ENCODE measurements at places on chromosomes 13 and 19. TPM values are rescaled to one million over a fixed set of nuclear protein-coding genes. Genes with fewer than 3 reads are reported as not detected.

- DNase-seq, result no peak
Observed at GRCh38 chr13:24627090-24627714, 53.0 kb upstream of the ATP12A start.

DNA sequence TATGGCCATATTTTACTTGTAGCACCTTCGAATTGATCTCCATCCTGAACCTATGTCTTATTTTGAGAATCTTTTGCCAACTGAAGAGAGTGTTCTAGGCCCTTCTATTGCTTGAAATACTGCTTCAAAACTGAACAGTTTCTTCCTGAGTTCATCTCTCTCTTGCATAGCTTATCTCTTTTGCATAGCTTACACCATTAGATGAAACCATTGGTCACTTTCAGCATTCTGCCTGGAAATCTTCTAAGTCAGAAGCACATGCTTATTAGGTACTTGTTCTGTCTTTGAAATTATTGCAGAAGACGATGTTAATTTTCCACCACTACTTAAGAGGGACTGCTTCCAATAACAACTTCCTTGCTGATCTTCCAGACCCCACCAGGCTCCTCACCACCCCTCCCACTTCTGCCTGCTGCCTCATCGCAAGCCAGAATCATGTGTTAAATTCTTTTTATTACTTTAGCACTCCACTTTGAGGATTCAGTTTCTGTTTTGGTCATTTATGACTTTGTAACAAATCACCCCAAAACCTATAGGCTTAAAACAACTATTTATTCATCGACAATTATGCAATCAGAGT is 122.4 kb upstream of the MAB21L1 start:
- DNase-seq, result no peak

GRCh38 chr13:65095161-65096082 is 2134.7 kb downstream of the PCDH9 start:
- DNase-seq, result no peak

- no peak for DNase-seq
Observed at GRCh38 chr13:44860454-44860853, 128.8 kb downstream of the NUFIP1 start.

DNA sequence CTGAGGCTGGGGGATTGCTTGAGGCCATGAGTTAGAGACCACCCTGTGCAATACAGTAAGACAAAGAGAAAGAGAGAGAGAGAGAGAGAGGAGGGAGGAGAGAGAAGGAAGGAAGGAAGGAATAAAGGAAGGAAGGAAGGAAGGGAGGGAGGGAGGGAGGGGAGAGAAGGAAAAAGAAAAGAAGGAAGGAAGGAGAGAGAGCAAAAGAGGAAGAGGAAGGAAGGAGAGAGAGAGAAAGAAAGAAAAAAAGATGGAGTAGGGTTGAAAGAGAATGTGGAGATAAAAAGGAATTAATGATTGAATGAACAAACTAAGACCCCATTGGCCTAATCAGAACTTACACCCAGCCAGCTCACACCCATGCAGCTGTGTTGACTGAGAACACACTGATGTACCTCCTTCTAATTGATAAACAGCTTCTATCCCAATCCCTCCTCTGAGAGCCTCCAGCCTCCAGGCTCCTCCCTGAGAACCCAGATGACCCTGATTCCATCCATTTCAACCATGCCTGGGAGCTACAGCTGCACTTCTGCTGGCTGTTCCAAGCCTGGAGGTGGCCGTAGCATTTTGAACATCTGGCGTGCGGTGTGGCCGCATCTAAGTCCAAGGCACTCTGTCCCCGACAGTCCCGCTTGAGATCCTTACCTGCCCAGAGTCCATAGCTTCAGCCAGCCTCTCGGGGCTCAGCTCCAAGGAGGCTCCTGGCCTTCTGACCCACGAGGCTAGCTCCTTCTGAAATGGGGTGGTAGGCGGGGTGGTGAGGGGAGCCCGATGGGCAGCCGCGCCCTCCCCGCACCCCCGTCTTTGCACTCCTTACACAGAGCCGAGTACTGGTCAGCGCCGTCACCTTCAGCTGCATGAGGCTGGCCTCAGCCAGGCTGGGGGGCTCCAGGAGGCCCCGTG is 1.1 kb downstream of the PRODH2 start:
- DNase-seq, result no peak

DNA sequence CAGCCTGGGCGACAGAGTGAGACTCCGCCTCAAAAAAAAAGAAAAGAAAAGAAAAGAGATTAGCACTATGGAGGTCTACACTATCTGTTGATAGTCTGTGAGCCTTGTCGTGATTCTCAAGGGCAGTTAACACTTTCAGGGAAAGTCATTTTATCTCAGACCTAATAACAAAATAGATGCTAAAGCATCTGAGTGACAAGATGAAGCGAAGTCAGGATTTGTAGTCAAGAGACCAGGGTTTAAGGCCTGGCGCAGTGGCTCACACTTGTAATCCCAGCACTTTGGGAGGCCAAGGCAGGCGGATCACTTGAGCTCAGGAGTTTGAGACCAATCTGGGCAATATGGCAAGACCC is 13.3 kb upstream of the RAB8A start:
- DNase-seq, result no peak

GRCh38 chr19:47107953-47108746 is 5.4 kb downstream of the ZC3H4 start:
- peak; percentile 22 for DNase-seq

DNA sequence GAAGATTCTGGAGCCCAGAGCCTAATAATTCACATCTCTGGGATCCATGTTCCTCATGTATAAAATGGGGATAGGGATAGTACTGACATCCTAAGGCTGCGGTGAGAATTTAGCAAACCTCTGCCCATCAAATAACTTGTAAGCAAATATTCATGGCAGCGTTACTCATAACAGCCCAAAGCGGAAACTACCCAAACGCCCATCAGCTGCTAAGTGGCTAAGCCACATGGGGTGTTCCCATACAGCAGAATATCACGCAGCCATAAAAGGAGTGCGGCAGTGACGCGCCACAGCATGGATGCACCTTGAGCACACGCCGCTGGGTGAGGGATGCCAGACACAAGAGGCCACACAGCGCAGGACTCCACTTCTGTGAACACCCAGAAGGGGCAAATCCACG is 19.7 kb downstream of the VRK3 start:
- DNase-seq, result no peak

GRCh38 chr19:567296-567900 is 5.0 kb upstream of the BSG start:
- DNase-seq, result no peak

DNA sequence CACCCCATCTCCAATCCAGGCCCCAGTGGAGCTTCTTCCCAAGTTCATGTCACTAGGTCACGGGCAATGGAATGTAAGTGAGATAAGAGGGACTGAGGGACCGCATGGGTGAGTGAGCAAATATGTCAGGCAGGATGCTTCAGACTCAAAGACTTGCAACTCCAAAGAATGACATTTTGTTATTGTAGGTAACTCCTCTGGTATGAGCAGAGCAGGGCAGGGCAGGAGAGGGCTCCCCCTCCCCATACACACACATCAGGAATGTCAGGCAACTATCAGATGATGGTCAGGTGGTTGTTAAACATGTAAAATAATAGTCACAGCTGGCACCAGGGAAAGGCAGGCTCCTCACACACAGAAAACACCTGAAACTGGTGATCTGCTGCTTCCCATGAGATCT is 10.6 kb downstream of the ERVV-2 start:
- DNase-seq, result no peak

DNA sequence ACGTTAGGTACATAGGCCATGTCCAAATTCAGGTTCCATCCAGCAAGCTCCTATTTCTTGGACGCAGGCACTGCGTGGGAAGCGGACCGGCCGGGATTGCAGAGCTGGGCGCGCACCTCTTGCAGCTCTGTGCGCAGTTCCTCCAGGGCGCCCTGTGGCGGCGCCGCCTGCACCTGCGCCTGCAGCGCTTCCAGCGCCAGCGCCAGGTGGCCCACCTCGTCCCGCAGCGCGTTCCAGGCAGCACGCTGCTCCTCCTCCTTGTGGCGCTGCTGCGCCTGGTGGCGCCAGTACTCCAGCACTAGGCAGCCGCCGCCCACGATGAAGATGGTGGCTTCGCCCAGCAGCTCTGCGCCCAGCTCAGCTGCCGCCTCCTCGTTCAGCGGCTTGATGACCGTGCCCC is 31.1 kb downstream of the OPA3 start:
- no peak for DNase-seq

GRCh38 chr13:93254775-93255174 is 28.2 kb downstream of the GPC6 start:
- no peak for DNase-seq

DNA sequence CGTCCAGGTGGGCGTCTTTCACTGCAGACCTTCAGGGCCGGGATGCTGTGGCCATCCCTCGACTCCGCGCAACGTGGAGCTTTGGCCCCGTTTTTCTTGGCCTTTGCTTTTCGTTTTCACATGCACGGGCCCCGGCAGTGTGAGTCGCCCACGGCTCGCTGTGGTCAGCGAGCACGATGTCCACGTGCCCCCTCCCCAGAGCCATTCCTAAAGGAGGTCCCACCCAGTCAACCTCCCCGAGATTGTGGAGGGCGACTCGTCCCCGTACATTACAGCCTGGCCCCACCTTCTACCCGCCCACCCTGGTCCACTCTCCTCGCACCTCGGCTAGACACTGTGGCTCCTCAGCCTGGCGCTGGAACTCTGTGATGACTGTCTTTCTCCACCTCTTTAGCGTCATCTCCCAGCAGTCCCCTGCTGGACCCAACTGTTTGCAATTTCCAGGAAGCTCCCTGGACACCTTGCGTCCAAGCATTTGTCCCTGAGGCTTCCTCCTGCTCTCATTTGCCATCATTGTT is 405 bp downstream of the ZNF446 start:
- DNase-seq, result no peak

DNA sequence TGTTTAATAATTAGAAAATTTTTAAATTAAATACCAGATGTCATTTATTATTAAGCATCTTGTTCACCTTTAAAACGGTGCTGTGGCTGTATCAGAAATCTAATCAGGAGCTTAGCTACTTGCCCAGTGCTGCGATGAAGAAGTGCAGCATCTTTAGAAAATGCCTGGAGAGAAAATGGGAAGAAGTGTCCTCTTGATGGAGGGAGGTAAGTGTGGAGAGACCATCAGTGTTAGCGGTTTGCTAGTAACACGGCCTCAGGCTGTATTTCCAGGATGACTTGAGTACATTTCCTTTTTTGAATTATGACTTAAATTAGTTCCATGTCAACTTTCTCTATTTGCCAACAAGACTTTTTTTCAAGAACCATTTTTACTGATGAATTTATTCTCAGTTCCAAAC is 74.1 kb downstream of the SHISA2 start:
- DNase-seq, result no peak

DNA sequence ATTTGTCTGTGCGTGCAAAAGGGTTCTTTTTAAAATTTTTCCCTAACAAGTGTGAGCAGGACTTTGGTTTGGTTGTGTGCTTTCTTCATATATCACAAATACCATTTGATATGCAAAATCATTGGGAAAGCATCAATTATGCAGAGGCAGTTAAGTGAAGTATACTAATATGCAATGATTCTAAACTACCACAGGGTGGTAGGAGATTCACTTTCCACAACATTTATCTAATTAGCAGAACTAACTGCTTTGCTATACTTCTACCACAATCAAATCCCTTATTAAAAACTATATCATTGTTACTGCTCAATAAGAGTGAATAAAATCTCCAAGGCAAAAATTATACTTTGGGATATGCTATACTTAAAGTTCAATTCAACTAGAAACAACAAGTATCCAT is 2738.9 kb upstream of the PCDH20 start:
- DNase-seq, result no peak

DNA sequence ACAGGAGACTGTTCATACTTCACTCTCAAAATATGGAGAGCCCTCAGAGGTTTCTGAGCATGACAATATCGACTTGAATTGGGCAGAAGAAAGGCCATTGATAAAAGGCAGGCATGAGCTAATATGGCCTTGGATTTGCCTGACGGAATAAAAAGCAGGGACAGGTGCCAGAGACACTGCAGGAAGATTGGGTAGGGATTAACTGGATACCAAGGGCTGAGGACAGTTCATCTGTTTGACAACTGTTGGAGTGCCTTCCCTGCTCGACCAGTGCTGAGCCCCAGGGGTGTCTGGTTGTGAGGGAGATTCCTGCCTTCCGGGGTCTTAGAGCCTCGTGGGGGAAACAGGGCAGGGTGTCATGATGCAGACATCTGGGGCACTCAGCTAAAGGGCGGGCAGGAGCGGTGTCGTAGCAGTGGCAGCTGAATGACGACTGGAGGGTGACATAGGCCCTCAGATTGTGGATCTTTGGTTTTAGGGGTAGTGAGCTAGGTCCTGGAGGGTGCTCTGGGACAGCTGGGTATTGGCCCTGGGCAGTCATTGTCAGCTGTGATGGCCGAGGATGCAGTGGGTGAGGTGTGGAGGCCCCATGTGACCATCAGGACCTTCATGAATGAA is 12.3 kb downstream of the GATAD2A start:
- DNase-seq, result no peak

DNA sequence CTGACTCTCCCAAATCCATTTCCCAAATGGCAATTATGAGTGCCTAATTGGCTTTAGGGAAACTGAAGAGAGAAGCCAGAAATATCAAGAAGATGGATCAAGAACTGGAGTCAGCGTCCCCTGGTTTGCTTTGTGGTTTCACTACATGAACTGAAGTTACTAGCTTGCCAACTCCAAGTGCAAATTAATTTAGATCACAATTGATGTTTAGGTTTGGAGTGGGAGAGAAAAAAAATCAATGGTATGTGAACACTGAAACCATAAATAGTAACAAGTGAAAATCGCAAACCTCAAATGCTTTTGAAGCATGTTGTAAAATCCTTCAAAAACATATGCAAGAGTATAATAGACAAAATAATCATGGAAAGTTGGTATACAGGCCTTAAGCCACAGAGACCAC is 1528.6 kb upstream of the SLC10A2 start:
- no peak for DNase-seq

DNA sequence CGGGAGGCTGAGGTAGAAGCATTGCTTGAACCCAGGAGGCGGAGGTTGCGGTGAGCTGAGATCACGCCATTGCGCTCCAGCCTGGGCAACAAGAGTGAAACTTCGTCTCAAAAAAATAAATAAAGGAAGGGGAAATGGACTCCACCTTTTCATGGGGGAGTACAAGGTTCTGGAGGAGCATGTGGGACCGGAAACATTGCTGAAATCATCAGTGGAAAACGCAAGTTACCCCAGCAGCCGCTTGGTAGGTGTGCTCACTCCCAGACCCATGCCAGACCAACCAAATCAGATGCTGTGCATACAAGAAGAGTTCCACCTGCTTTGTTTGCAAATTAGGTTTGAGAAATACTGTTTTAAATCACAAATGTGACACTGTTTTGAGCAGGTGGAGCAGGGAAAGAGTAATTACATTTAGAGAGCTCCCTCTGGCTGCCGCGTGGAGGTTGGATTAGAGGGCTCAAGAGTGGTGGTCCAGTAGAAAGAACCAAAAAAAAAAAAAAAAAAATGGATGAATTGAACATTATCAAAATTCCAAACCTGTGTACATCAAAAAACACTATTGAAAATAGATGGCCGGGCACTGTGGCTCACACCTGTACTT is 4.9 kb downstream of the ERICH4 start:
- DNase-seq, result no peak

GRCh38 chr19:30036154-30037129 is 94.4 kb downstream of the URI1 start:
- DNase-seq, result no peak

The SOHLH2 gene
- total RNA-seq, result 0.37 TPM

The GAPDHS gene
- total RNA-seq, result not detected

The MEF2B gene
- total RNA-seq, result 0.11 TPM

The PEAK3 gene
- not detected for total RNA-seq

The PCDH17 gene
- not detected for total RNA-seq

The NPHS1 gene
- total RNA-seq, result not detected

The FBN3 gene
- not detected for total RNA-seq

The NFIX gene
- 9.4 TPM for total RNA-seq

The CFD gene
- 3.3 TPM for total RNA-seq

The STOML3 gene
- not detected for total RNA-seq

The ZNF723 gene
- total RNA-seq, result not detected

The FFAR3 gene
- total RNA-seq, result not detected

Data from SJSA1 (cell line).